Fibroblast of skin of back (primary cell): ENCODE measurements at places on chromosomes 2 and 18.

GRCh38 chr2:158512323-158512722 is 55.6 kb downstream of the PKP4 start:
- DNase-seq: no peak

- DNase-seq: no peak
Measured at GRCh38 chr2:187876554-187876953, 322.3 kb upstream of the TFPI start.

- DNase-seq: no peak
Measured at GRCh38 chr2:149261692-149262091, 68.7 kb upstream of the LYPD6 start.

GRCh38 chr2:95379371-95379831 is 23.1 kb upstream of the FAHD2A start:
- DNase-seq: no peak

DNA sequence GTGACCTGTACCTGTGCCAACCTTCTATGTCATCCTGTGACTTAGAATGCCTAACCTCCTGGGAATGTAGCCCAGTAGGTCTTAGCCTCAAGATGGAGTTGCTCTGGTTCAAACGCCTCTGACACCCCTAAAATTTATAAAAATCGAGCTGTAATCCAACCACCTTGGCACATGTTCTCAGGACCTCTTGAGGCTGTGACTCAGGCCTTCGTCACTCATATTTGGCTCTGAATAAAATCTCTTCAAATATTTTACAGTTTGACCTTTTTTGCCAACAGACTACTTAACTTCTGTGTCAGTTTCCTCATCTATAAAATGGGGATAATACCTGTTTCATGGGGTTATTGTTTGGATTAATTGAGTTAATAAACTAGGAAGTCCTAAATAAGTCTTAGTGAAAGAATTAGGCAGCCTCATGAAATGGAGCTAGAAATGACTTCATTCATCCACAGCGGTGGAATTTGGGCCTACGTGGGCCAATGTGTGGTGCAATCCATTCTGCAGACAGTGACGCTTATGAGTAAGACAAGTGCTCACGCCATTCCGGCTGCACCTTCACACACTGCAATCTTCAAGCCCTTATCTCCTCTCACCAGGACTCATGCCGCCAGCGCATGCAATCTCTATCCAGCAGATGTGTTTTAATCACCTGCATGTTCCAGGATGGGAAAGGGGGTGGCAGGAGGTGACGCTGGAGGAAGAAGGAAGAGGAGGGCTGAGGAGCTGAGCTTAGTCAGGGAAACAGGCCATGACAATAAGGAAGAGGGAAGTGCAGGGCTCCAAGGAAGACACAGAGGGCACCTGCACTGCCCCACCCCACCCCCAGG is 2.0 kb upstream of the UBE2F start:
- no peak for DNase-seq
